ENCODE measurements at places on chromosomes 16 and 17. TPM values are rescaled to one million over a fixed set of nuclear protein-coding genes. Genes with fewer than 3 reads are reported as not detected.

Gene HCRT
- total RNA-seq = not detected

Gene CCL5
- total RNA-seq = 1.4 TPM

Gene C17orf107
- 0.81 TPM for total RNA-seq

Gene C1QTNF8
- total RNA-seq = not detected
